CD8-positive, alpha-beta T cell (primary cell): ENCODE measurements at places on chromosomes 12 and 14.

DNA sequence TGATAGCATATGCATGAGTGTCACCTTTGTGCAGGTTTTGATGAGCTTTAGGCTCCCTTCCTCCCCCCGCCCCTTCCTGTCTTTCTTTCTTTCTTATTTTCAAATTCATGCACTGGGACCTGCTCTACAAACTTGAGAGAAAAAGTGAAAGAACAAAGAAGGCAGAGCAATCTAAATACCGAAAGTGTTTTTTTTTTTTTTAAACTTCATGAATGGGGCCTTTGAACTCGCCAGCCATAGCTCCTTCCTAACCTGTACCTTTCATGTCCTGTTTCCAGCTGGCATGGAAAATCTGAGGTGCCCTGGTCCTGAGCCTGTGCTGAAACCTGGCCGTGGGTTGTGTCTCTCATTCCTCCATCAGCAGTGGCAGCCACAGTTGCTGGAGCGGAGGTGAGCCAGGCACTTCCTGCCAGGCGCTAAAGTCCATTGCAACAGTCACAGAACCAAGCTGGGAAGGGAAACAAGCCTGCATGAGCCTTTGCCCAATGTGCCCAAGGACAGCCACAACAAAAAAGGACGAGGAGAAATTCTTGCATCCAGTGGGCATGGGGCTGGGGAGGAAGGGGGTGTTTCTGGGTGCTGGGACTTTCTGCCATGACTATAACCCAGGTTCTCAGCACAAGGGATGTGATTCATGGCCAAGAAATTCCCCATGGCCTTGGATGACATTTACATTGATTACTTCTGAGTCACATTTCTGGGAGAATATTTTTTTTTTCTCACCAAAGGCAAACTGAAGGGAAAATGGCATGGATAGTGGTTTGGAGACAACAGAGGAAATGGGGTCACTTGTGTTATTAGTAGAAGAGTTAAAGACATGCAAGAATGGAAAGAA, 102.7 kb downstream of the TMEM30B start:
- DNase-seq: no peak

GRCh38 chr12:9731393-9731792, 1.5 kb downstream of the CLECL1 start:
- no peak for DNase-seq

- DNase-seq: no peak
Measured at GRCh38 chr14:88829188-88829587, 4.7 kb downstream of the TTC8 start.

- no peak for DNase-seq
Measured at GRCh38 chr12:72790273-72790672, 518.1 kb downstream of the TRHDE start.
